SK-N-DZ (cell line): ENCODE measurements at places on chromosomes 11 and 22.
A peak's percentile ranks its signal among the peaks of the same experiment; 100 is the strongest.

DNA sequence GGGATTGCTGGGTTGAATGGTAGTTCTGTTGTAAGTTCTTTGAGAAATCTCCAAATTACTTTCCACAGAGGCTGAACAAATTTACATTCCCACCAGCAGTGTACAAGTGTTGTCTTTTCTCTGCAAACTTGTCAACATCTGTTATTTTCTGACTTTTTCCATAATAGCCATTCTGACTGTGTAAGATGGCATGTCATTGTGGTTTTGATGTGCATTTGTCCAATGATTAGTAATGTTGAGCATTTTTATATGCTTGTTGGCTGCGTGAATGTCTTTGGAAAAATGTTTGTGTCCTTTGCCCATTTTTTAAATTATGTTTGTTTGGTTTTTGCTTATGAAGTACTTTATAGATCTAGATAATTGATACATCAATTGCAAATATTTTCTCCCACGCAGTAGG is 1025.0 kb downstream of the JRKL start:
- DNase-seq: no peak

DNA sequence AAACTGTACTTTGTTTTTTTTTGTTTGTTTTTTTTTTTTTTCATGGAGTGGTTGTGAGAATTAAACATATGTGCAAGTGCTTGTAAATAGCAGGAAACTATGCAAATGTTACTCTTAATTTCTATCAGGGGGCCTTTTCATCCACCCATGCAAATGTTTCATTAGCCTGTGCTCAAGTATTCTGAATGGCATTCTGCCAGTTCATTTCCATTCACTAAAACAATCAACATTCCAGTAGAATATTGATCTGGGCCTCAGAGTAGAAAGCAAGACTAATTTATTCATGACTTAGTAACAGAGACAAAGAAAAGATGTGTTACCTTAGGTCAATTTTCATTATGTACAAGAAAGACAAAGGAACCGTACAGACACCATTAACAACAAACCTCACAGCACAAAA is 971.4 kb downstream of the DLG2 start:
- DNase-seq: no peak

DNA sequence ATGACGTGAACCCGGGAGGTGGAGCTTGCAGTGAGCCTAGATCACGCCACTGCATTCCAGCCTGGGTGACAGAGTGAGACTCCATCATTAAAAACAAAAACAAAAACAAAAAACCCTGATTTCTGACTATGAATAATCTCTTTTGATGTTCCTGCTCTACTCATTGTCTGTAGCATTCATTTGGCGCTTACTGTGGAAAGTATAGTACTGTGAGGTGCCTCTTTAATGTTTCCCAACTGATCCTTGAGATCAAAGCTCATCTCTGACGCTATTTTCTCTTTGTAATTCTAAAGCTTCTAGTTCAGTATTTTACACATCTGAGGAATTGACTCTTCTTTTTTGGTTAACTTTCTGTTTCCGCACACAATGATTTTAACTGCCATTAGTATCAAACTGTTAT is 60.0 kb downstream of the GRK3 start:
- no peak for DNase-seq

DNA sequence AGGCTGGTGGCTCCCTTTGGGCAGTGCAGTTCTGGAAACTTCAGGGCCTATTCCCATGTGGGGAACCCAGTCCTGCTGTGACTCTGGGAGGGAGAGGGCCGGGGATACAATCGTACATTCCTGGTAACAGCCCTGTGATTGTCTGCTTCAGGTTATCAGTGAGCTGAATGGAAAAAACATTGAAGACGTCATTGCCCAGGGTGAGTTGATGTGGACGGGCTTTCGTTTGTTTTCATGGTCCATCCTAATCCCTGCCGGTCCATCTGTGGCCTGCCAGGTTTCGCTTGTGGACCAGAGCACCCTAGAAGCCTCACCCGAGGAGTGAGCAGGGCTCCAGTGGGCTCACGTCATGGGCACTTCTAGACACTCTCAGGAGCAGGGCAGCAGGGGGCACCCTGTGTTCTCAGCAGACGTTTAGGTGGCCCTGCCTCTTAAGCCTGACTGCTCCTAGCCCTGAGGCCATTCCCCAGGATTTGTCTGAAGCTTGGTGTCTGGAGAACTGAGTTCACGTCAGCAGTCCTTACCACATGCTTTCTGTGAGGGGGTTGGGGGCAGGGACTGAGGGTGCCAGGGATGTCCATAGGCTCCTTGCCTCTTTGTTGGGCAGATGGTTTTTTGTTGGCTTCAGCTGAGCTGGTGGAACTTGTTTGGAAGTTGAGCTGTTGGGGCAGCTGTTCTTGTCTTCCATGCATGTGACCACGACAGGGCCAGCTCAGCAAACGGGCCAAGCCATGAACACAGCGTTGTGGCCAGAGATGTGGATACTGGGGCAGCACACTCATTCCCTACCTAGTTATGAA is 1.9 kb downstream of the RPLP2 start:
- DNase-seq: no peak

DNA sequence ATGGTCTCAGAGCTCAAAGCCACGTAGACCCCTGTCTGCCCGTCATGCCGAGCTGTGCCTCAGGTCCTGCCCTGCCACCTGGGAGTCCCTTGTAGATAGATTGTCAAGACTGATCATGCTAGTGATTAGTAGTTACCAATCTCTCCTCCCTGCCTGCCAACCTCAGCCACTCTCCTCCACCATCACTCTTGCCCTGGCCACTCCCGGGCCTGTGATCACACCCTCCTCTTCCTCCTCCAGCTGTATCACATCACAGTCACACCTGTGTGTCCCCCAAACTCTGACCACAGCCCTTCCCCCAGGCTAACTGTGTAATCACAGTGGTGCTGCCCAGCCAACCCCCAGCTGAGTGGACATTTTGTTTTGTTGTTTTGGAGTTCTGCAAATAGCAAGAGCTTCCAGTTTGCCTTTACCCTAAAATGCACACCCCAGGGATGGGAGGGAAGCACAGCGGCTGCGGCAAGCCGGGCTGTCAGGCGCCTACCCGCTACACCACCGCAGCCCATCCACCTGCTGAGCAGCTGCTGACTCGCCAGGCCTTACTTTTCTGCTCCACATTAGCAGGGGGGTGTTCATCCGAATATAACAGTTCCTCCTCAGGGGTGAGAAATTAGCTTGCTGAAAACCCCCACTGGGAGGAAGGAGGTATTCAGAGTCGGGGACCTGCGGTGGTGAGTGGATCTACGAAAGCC is 45.8 kb downstream of the LRFN4 start:
- DNase-seq: no peak

- DNase-seq: peak; percentile 79
Observed at GRCh38 chr11:65553301-65554001, 4.7 kb downstream of the LTBP3 start.

DNA sequence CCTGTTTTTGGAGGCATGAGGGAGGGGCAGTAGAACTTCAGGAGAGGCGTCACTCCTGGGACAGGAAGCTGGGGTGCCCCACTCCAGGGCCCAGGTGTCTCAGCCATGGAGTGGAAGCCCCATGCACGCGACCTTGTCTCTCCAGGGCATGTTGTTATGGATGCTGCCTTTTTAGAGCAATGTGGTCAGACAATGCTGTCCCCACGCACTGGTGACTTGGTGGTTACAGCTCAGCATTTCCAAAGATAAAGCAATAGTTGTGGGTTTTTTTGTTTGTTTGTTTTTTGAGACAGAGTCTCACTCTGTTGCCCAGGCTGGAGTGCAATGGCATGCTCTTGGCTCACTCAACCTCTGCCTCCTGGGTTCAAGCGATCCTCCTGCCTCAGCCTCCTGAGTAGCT is 22.3 kb downstream of the EIF4G2 start:
- DNase-seq: no peak

- DNase-seq: no peak
Observed at GRCh38 chr11:46370253-46370652, 11.2 kb upstream of the MDK start.

DNA sequence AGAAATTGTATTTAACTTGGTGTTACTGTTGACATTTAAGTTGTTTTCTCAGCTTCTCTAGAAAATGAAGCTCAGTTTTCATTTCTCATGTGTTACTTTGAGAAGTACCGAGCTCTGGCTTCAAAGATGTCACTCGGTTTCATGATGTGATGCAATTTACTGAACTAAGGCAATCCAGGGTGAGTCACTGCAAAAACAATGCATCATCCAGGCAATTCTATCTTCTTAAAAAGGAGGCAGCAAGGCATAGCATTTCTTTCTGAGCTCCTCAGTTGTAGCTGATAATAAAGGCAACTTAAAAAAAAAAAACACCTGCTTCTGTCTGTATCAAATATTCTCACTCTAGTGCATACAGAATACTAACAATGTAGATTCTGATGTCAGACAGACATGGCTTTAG is 91.1 kb upstream of the KCNA4 start:
- no peak for DNase-seq

GRCh38 chr11:64620381-64620971 is 29.5 kb downstream of the SLC22A12 start:
- DNase-seq: no peak

- no peak for DNase-seq
Observed at GRCh38 chr22:46571642-46572250, 34.3 kb upstream of the CELSR1 start.

- DNase-seq: no peak
Observed at GRCh38 chr11:10268746-10269488, 25.1 kb downstream of the SBF2 start.

- peak; percentile 15 for DNase-seq
Observed at GRCh38 chr11:70104419-70104818, 26.3 kb downstream of the ANO1 start.

- no peak for DNase-seq
Observed at GRCh38 chr22:44885806-44886360, 123.9 kb downstream of the PHF21B start.

- no peak for DNase-seq
Observed at GRCh38 chr11:26193694-26194365, 138.1 kb upstream of the ANO3 start.

- DNase-seq: no peak
Observed at GRCh38 chr22:24285245-24285644, 14.6 kb downstream of the SPECC1L start.

DNA sequence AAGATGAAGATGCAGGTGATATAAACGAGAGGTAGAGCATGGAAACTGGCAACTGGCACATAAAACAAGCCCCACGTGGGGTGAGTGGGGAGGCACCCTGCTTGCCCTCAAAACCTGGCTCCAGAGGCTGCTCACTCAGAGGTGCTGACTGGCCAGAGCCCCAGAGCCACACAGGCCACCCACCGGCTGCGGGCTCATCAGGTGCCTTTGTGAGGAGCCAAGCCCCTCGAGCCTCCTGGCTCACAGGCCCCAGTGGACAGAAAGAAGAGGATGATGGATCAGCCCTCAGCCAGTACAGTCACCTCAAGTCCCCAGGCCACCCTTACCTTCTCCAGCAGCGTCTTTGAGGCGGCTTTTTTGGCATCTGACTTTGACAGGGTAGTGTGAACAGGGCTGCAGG is 6.2 kb downstream of the CHID1 start:
- no peak for DNase-seq

- DNase-seq: peak; percentile 78
Observed at GRCh38 chr11:17510507-17511206, 33.6 kb downstream of the USH1C start.

- DNase-seq: peak; percentile 41
Observed at GRCh38 chr11:4084406-4085125, 10.0 kb upstream of the RRM1 start.

- DNase-seq: no peak
Observed at GRCh38 chr22:17980015-17980590, 44.3 kb downstream of the MICAL3 start.

- DNase-seq: no peak
Observed at GRCh38 chr22:48496987-48497650, 1330.6 kb downstream of the BRD1 start.

DNA sequence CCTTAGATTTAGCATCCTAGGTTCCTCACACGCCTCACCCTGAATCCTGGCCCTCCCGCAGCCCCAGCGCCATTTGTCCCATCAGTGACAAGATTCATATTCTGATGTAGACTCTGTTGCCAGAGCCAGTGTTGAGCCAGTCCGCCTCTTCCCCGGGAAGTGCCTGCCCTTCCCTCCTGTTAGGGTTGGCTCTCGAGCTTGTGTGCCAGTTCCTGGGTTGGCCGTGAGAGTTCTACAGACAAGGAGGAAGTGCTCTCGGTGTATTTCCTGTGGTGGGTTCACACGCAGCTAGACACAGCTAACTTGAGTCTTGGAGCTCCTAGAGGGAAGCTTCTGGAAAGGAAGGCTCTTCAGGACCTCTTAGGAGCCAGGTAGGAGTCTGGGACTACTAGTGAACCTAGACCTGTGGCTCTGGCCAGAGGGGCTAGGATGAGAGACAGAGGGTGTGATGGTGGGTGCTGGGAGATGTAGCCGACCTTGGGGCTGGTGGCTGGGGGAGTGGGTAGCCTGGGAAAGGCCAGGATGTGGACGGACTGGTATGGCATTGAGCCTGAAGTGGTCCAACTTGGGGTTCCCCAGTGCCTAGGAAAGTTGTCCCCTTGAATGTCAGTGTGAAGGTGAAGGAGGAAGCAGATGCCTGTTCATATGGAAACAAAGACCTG is at the start of gene IL18BP:
TSS of gene IL18BP (plus strand) at position 261 of the 662 bp plus-strand sequence. CDS start 1,076 bp downstream, outside the sequence.
- no peak for DNase-seq

- DNase-seq: no peak
Observed at GRCh38 chr11:63906585-63906984, 10.4 kb downstream of the RCOR2 start.

DNA sequence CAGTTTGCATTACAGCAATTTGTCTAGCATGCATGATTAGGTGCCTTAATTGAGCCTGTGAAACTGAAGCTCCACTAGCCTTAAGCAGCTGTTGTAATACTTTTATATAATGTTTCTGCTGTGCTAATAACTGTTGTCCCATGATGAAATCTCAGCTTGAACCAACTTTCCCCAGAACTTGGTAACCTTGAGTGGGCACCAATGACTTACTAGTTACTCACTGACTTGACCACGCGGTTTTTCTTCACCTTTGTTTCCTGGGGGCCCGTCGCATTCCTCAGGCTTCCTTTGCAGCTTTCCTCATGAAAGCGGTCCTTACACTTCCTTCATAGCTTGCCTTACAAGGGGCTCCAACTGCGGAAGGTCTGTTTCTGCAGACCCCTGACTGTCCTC is 11.2 kb upstream of the GLYATL1 start:
- no peak for DNase-seq

DNA sequence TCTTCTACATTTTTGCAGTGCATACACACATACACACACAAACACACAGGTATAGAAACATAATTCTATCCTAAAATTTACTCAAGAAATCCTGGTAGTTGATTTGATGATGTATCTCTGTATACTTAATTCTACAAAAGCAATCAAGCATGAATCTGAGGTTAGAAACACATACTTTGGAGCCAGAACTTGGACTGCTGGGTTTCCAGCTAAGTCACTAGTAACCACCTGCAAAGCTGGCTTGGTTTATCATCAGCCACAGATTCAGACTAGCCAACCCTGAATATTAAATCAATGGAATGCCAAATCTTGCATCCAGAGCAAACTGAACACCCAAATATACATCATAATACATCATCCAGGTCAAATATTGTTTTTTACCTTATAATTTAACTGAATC is 24.8 kb upstream of the POU2AF2 start:
- DNase-seq: no peak
